NCI-H748 treated with DMSO at 0.1 percent for 48 hours (cell line): ENCODE measurements at places on chromosomes 11 and 22.
A peak's percentile ranks its signal among the peaks of the same experiment; 100 is the strongest.

DNA sequence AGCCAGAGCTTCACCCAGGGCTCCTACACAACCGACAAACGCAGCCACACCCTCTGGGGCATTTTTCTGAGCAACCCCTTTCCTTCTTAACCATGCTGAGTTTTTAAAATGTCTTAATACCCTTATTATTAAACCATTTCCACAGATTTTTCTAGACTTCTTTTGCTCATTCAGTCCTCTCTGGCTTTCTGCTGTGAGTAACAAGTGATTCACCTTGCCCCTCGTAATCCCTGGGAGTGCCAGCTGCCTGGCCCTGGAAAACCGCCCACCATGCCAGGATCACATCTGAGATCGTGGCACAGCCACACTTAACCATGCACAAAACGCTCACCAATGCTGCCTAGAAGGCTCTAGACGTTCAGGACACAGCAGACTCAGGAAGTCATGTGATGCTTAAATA lies 25.4 kb downstream of the YPEL1 start:
- DNase-seq = no peak

GRCh38 chr11:33987975-33988580 lies 63.5 kb upstream of the CAPRIN1 start:
- peak; percentile 79 for DNase-seq

GRCh38 chr11:83662494-83662893 lies 376.3 kb upstream of the CCDC90B start:
- no peak for DNase-seq

DNA sequence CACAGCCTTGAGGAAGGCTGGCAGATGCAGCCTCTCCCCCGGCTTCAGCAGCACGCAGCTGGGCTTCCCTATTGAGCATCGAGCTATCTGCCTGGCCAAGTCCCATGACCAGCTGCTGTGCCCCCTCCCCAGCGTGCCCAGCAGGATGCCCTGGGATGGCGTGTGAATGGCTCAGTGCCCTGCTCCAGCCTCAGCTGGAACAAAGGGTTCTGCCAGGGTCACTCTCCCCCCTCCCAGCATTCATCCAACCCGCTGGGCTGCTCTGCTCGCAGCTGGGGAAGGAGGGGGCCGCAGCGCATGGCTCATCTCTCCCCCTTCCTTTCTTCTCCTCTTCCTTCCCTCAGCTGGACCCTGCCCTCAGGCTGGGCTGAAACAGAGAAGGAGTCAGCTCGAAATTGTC lies 14.5 kb downstream of the LRP4 start:
- DNase-seq = no peak

GRCh38 chr22:50236731-50237409 lies 8.0 kb downstream of the TUBGCP6 start:
- DNase-seq = no peak

DNA sequence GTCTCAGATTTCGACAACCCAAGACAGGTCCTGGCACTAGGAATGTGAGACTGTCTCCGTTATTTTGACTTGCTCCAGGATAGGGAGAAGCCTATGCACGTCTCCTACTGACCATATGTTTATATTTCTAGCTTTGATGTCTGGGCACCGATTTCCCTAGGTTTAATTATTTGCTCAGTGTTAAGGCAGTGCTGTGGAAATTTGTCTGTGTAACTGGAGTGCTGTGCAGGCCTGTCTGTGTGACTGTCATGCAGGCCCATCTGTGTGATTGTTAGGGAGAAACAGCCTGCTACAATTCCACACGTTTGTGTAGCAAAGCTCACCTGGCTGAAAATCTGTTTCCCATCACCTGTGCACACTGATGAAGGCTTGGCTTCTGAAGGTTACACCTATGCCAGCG lies 29.6 kb upstream of the HSPA8 start:
- no peak for DNase-seq

GRCh38 chr11:47333886-47334443 lies 18.5 kb downstream of the MYBPC3 start:
- DNase-seq = no peak

DNA sequence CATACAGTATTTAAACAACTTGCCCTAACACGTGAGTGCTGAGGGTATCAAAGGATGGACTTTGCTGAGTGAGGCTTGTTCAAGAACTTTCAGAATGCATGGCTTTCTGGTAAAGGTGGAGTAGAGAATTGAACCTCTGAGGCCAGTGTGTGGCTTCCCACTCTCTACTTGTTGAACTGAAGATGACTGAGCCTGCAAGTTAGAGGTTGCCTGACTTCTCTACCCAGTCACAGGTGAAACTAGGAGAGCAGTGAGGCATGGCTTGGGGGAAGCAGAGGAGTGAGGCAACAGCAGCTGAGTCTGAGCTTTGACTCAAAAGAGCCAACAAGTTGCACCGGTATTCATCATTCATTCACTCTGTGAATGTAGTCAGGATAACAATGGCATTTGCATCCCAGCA lies 256.4 kb upstream of the SESN3 start:
- DNase-seq = no peak

DNA sequence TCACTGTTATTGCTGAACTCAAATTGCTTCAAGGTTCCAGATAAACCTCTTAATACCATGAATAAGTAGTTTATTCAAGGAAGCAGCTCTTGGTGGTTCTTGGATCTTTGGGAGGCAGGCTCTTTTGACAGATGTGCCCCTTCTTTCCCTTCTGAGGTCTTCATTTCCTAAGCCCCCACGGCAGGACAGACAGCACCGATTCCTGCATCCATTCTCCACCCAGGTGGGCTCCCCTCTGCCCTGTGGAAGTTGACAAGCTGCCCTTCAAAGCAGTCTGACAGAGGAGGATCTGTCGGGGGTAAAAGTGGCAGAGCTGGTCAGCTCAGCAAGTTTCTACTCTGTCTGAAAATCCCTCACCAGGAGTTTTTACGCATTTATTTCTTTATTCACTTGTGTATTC lies 605.3 kb upstream of the B3GAT1 start:
- no peak for DNase-seq

DNA sequence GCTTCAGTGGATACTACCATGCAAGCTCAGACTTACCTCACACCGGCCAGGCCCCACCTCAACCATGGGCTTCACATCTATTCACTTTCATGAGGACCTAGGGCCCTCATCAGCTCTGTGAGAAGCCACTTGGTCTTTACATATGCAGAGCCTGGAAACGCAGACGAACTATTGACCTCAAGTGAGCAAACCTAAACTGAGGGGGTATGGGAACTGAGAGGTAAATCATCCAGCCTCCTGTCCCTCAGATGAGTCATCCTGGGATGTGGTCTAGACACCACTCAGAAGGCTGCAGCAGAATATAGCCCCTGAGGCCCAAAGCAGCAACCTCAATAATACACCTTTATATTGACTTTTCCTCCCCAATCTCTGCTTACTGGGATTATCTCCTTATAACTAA lies 578.0 kb downstream of the INSC start:
- DNase-seq = no peak

DNA sequence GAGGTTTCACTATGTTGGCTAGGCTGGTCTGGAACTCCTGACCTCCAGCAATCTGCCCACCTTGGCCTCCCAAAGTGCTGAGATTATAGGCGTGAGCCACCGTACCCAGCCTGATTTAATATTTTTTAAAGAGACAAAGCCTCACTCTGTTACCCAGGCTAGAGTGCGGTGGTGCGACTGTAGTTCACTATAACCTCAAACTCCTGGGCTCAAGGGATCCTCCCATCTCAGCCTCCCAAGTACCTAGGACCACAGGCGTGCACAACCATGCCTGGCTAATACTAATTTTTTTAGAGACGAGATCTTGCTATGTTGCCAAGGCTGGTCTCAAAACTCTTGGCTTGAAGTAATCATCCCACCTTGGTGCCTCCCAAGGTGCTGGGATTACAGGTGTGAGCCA lies 13.5 kb downstream of the GTPBP1 start:
- DNase-seq = no peak

DNA sequence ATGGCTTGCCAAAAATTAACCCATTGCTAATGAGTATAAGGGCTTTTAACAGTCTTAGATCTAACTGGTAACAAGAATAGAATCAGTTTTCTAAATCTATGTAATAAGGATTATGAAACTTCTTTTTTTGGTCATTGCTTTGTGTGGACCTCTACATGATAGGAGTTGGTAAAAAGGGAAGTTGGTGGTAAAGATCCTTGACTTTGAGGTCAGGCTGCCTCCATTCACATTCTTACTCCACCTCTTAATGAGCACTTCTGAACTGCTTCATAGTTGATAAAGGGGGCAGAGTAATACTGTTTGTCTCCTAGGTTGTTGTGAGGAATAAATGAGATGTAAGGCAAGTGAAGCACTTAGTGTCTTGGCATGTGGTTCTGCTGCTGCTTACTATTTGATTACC lies 10.6 kb downstream of the EIF3M start:
- no peak for DNase-seq

DNA sequence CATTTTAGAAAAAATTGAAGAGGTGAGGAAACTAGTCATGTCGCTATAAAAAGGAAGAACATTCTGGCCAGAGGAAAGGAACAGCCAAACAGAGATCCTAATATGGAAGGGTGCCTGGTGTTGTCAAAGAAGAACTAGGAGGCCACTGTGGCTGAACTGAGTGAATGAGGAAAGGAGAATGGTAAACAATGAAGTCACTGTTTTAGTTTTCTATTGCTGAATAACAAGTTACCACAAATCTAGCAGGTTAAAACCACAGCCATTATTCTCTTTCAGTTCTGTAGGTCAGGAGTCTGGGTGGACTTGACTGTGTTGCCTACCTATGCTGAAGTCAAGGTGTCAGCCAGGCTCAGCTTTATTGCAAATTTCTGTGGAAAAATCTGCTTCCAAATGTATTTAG lies 549.3 kb upstream of the CCDC90B start:
- no peak for DNase-seq

GRCh38 chr11:36131721-36132397 lies 157.4 kb downstream of the COMMD9 start:
- peak; percentile 27 for DNase-seq

- no peak for DNase-seq
Observed at GRCh38 chr11:57394203-57394965, 3.9 kb upstream of the PRG2 start.

DNA sequence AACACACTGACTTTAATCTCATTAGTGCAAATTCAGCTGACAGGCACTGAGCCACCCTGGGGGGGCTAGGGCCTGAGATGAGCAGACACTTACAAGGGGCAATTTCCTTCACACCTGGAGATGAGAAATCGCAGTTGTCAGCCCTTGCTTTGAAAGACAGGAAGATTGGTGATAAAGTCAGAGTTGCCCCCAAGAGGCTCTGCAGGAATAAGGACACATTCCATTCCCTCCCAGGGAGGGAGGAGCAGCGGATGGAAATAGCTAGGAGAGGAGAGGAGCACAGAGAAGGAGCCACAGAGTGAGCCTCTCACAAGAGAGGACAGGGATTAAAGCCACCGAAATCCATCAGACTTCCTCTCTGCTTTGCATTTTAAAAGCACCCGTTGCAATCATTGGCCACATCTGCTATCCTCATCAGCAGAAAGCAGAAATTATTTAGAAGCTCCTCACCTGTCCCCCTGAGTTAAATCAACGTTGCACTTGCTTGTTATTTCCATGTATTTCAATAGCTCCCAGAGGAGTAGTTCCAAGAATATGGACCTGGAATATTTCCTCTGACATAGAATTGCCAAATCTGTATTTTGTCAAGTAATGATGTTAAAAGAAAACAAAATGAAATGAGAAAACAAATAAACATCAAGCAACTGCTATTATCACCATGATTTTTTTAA lies 213.7 kb downstream of the BARX2 start:
- DNase-seq = no peak

DNA sequence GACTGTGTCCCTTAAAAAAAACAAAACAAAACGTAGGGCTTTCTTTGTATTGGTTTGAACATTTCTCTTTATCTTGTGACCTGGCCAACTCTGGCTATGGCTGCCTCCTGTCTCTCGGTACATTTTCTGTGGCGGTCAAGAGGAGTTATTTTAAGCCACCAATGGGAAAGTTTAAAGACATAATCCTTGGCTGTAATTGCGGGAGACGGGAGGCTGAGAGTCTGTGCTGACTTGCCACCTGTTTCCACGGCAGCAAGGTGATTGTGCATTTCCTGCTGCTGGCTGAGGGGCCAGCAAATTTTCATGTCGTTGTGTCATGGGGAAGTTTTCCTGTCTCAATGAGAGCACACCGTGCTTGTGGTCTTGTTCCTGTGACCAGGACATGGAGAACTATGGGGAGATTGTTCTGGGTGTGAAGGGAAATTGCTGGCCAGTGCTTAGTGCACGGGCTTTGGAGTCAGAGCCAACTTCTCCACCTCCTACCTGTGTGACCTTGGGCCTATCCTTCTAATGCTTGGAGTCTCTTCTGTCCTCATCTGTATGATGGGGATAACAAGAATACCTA lies 11.0 kb downstream of the PTPRJ start:
- DNase-seq = no peak

DNA sequence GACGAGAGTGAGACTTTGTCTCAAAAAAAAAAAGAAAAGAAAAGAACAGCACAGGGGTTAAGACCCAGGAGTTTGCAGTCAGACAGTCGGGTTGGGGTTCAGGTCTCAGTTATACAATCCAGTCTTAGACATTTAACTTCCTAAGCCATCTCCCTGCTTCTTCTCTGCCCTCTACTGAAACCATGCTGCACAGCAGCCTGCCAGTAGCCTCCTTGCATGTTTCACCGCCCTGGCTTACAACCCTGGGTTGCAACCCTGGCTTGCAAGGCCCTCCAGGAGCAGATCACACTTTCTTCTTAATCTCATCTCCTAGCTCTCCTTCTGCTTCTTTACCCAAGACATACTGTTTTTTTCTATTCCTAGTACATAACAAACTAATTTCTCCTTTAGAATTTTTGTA lies 5.9 kb upstream of the B3GAT3 start:
- DNase-seq = no peak

GRCh38 chr11:94128746-94129511 lies at the start of gene PANX1:
PANX1 (plus strand) TSS chr11:94128841; CDS start chr11:94129313, 472 bp downstream.
- DNase-seq = peak; percentile 66

DNA sequence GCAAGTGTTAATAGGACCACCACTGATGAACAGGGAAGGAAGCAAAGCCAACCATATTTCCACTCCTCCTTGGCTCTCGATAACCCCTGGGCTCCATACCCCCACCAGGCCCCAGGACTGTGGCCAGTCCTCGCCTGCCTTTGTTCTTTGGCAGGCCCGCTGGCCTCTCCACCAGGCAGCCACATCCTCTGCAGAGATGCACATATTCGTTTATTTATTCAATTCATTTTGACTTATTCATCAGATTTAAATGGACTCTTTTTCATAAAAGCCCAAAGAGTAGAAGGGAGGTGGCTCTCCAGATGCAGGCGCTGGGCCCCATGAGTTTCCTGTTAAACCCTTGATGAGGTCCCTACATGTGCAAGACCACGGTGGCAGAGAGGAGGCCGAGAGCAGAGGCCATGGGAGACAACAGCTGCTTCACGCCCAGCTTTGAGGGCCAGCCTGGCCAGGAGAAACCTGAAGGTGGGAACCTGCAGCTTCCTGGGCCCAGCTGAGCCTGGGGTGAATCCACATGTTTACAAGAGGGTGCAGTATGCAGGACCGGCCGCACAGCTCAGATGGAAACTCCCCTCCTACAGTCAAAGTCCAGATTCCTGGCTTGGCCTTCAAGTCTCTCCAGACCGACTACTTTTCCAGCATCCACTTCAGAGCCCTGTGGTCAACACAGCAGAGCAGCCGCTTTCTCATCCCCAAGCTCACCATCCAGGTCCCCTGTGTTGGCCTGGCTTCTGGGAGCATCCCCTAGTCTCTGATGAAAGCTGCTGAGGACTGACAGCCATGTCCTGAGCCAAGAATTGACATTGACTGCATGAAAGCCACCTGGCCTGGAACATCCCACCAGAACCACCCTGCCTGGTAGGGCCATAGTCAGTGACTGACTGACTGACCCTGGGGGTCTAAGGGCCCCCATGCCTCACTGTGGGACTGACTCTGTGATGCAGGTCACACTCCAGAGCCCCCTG lies 39.7 kb upstream of the CCND1 start:
- DNase-seq = no peak
